ENCODE measurements at places on chromosomes 3 and 15. TPM values are rescaled to one million over a fixed set of nuclear protein-coding genes. Genes with fewer than 3 reads are reported as not detected.

- no peak for DNase-seq
Observed at GRCh38 chr3:60917141-60917540, 334.1 kb downstream of the FHIT start.

GRCh38 chr15:68376447-68377060, 55.4 kb downstream of the ITGA11 start:
- DNase-seq = no peak

DNA sequence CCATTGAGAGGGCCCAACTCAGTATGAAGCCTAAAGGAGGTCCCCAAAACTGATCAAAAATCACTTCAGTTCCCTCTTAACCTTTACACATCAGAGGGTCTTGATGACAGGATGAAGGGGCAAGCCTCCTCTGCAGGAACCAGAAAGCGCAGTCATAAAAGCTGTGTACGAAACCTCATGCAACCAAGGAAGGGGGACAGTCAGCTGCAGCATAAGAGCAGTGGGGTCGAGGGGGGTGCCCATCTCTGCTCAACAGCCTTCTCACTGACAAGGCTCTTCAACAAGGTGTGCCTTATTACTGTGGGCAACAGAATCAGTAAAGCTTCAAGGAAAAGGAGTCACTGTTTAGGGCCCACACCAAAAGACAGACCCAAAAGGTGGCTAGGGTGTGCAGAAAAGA, 3.9 kb downstream of the POC1A start:
- DNase-seq = no peak

FGF7 gene
- 1.5 TPM for polyA plus RNA-seq

MLF1 gene
- 4.9 TPM for polyA plus RNA-seq
